Stomach (tissue), 19 donors: ENCODE measurements at places on chromosomes 1 and 21. TPM values are rescaled to one million over a fixed set of nuclear protein-coding genes. Genes with fewer than 3 reads are reported as not detected.

DNA sequence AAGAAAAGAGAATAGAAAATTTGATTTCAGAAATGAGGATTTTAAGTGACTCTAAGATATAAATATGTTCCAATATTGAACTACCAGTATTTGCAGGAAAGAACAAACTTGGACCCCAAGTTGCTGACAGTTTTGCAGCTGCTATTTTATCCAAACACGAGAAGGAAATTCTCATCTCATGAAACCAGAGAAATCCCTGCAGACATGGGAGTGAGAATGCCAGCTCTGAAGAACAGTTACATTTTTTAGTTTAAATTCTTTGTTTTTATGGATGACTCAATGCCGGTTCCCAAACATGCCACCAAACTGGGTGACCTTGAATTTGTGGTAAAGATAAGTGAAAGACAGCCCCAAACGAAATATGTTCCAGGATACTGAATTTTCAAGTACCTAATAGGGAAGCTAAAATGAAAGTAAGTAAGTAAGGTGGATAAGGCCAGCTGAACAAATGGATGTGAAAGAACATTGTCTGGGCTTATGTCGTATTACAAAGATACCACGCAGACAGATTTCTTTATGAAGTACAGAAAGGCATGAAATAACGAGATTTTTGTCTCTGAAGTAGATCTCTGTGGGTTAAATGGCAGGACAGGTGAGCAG is 19.9 kb downstream of the TLR5 start:
- DNase-seq = no peak
- no peaks in the 10 kb centered on the region for H3K36me3 ChIP-seq
- H3K27me3 ChIP-seq = no peaks in the 10 kb centered on the region
- H3K4me3 ChIP-seq = peak overlapping the region; percentile 36

DNA sequence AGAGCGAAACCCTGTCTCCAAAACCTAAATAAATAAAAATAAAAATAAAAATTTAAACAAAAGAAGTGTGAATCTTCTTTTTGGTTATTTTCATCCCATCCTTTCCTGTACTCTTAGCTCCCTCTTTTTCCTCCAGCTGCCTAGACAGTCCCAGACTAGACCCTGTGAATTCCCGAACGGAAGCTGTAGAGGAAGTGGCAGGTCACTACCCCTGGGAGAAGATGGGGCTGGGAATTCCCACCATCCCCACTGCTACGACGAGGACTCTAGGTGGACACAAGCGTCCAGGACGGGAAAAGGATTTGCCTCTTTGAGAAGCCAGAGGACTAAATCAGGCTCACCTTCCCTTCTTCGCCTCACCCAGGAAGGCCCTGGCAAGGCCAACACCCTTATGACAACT is 12.6 kb downstream of the RHBDL2 start:
- no peak overlapping the region for H3K27ac ChIP-seq
- no peaks in the 10 kb centered on the region for H3K4me1 ChIP-seq
- peak; percentile 25 for DNase-seq
- no peak overlapping the region for H3K4me3 ChIP-seq
- H3K27me3 ChIP-seq = no peaks in the 10 kb centered on the region

- no peaks in the 10 kb centered on the region for H3K36me3 ChIP-seq
- H3K4me1 ChIP-seq = peaks cover 64% of the 10 kb centered on the region
- peak overlapping the region; percentile 80 for H3K4me3 ChIP-seq
- peak overlapping the region; percentile 88 for H3K27ac ChIP-seq
- peak; percentile 92 for DNase-seq
- no peaks in the 10 kb centered on the region for H3K27me3 ChIP-seq
Observed at GRCh38 chr1:151992303-151993083, 1.2 kb downstream of the S100A10 start.

SPRR2E gene
- not detected for total RNA-seq

- H3K4me1 ChIP-seq = no peaks in the 10 kb centered on the region
- no peak overlapping the region for H3K27ac ChIP-seq
- DNase-seq = no peak
- H3K4me3 ChIP-seq = no peak overlapping the region
Observed at GRCh38 chr1:29851691-29852090, 615.4 kb downstream of the PTPRU start.
